ENCODE measurements at places on chromosomes 3 and 15.

- peak; percentile 12 for DNase-seq
Observed at GRCh38 chr15:82045179-82045891, 483 bp downstream of the MEX3B start.

- no peak for DNase-seq
Observed at GRCh38 chr3:183984749-183985729, 32.6 kb downstream of the ABCC5 start.

DNA sequence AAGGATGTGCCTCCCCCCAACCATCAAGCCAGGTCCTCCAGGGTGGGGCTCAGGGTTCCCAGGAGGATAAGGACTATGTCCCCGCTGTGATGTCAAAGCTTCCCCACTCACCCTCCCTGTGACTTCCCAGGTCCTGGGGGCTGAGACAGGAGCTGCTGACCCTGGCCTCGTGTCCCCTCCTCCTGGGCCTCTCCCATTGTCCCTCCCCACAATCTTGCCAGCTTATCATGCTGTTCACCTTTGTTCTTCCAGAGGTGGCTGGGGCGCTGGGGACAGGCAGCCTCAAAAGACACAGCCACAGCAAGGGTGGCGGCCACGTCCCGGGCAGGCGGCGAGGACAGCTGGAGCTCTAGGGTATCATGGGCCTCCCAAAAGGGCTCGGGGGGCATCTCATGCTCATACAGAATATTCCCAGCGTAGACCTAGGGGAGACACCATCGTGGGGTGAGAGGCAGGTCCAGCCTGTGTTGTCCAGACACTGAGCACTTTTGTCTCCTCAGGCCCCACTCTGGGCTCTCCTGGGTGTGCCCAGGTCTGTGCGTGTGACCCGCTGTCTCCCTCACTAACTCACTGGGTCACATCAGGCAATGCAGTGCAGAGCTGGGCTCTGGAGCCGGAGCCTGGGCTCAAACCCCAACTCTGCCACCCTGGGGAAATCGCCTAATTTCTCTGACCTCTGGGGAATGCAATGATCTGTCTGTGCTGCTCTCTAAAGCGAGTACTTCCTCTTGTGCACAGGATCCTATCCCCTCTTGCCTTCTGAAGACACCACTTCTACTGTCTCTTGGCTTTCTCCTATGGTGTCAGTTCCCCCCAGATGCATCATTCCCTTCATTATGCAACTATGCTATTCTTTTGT is 30.0 kb downstream of the SNX33 start:
- no peak for DNase-seq

DNA sequence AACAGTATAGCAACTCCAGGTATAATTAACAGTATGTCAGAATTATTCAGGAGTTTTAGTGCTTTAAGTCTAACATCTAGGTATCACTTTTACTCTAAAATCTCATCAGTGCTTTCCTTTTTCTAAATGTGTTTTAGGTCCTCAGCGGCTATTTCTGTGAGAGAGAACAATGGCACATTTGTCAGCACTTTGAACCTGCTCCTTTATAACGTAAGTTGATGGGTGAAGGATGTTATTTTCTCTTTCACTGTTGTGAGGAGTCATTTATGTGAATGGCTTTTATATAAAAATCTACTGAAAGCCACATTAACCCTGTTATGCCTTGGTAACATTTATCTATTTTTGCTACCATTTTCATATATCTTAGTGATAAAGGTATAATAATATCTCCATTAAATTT is 22.8 kb downstream of the ZPLD1 start:
- DNase-seq = no peak

- DNase-seq = no peak
Observed at GRCh38 chr3:99958222-99958912, 140.7 kb downstream of the CMSS1 start.

GRCh38 chr3:13716540-13717221 is 163.2 kb downstream of the WNT7A start:
- DNase-seq = no peak

- no peak for DNase-seq
Observed at GRCh38 chr3:134354612-134355251, 19.5 kb downstream of the AMOTL2 start.

- DNase-seq = no peak
Observed at GRCh38 chr3:192991356-192991755, 73.7 kb upstream of the MB21D2 start.

DNA sequence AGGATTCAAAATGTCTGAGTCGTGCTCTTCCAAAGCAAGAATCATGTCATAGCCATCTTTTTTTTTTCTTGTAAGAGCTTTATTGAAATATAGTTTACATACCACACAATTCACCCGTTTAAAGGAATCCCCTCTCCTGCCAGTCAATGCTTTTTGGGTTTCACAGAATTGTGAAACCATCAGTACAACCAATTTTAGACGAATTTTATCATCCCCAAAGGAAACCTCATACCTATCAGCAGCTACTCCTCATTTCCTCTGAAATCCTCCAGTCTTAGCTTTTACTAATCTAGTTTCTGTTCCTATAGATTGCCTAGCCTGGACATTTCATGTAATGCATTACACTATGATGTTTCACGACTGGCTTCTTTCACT is 39.6 kb downstream of the ADIPOQ start:
- no peak for DNase-seq

- DNase-seq = no peak
Observed at GRCh38 chr15:60563539-60564404, 84.8 kb upstream of the ICE2 start.

DNA sequence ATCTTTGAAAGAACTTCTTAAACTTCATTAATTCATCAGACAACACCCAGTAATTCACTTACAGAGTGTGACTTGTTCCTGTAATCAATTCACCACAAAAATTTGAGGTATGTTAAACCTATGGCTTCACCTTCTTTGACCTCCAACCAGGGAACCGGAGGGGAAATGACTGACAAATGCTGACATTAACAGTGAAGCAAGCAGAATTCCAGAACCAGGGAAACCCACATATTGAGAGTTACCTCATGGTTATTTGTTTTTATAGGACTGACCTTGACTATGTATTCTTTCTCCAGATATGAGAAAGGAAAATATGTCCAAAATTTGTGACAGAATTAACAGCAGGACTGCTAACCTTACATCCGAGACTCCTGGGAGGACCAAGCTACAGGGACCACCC is 2.7 kb downstream of the P3H2 start:
- DNase-seq = no peak

GRCh38 chr15:82183121-82184031 is 79.2 kb downstream of the EFL1 start:
- DNase-seq = no peak

DNA sequence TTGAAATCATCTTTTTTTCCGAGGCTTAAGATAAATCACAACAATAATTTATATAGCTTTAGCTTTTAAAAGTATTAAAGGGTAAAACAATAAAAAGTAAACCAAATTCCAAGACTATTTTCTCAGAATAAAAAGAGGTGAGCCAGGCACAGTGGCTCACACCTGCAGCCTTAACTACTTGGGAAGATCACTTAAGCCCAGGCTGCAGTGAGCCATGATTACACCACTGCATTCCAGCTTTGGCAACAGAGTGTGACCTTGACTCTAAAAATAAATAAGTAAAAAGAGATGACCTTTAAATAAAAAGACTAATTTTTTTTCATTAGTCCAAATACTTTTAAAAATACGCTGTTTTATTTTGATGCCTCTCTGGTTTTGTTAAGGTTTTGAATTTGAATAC is 54.4 kb downstream of the C3orf80 start:
- DNase-seq = no peak

- DNase-seq = no peak
Observed at GRCh38 chr3:185649414-185649813, 63.3 kb downstream of the SENP2 start.

- no peak for DNase-seq
Observed at GRCh38 chr3:55873523-55874254, 386.6 kb upstream of the WNT5A start.

GRCh38 chr15:83971992-83972391 is 263.6 kb upstream of the GOLGA6L4 start:
- no peak for DNase-seq

DNA sequence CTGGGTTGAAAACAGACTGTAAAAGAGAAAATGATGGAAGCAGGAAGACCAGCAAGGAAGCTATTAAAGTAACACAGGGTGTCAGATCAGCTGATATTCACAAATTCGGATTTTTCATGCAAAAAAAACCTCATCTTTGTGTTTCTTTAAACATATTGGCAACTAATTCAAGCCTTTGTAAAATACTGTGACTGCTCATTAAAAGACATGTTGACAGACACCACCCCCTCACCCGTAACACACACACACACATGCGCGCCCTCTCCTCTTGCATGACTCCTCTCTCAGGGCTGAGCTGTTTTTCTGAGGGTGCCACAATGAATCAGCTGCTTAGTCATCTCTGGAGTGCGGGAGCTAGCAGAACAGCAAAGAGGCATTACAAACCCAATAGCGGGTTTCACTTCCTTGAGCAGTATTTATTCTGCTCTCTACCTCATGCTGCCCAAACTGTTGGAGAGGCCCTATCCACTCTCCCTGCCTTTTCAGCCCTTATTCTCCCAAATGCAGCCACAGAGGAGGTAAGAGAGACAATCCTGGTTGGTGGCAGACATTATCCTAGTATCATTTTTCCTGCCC is 35.8 kb upstream of the CCDC80 start:
- peak; percentile 93 for DNase-seq

DNA sequence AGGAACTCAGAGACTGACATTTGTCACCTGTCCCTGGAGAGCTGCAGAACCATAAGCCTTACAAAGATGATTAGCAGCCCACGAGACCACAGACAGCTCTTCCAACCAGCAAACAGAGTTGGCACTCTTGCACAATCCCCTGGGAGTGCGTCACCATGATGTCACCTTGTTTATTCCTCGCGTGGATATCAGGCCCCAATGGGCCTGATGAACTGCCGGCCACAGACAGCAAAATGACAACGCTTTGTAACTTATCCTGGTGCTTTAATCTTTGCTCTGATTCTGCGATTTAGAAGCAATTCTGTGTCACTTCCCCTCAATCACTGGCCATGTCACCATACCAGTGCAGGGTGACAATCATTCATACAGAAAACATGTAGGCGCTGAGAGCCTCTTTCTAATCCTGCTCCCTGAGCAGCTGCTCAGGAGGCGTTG is 89.2 kb downstream of the TAMM41 start:
- DNase-seq = no peak

- no peak for DNase-seq
Observed at GRCh38 chr3:156628836-156629618, 45.4 kb upstream of the TIPARP start.

- no peak for DNase-seq
Observed at GRCh38 chr15:59611276-59612260, at the start of gene GCNT3. Gene GCNT3 (plus strand): TSS chr15:59611783. CDS start chr15:59618239, 6,456 bp downstream.

- DNase-seq = peak; percentile 50
Observed at GRCh38 chr3:157493627-157494550, 9.3 kb downstream of the VEPH1 start.

GRCh38 chr3:179852142-179852905 is 184.4 kb downstream of the PEX5L start:
- no peak for DNase-seq

GRCh38 chr15:99324082-99324620 is 72.9 kb downstream of the LRRC28 start:
- peak; percentile 53 for DNase-seq

- no peak for DNase-seq
Observed at GRCh38 chr3:106296062-106296461, 427.2 kb upstream of the CBLB start.

- DNase-seq = no peak
Observed at GRCh38 chr3:176274161-176274560, 923.1 kb downstream of the TBL1XR1 start.

GRCh38 chr3:133211856-133212255 is 173.7 kb downstream of the TMEM108 start:
- DNase-seq = no peak

- DNase-seq = no peak
Observed at GRCh38 chr3:45993421-45994027, 2.1 kb downstream of the FYCO1 start.

- no peak for DNase-seq
Observed at GRCh38 chr15:29039466-29040369, 153.9 kb downstream of the APBA2 start.

DNA sequence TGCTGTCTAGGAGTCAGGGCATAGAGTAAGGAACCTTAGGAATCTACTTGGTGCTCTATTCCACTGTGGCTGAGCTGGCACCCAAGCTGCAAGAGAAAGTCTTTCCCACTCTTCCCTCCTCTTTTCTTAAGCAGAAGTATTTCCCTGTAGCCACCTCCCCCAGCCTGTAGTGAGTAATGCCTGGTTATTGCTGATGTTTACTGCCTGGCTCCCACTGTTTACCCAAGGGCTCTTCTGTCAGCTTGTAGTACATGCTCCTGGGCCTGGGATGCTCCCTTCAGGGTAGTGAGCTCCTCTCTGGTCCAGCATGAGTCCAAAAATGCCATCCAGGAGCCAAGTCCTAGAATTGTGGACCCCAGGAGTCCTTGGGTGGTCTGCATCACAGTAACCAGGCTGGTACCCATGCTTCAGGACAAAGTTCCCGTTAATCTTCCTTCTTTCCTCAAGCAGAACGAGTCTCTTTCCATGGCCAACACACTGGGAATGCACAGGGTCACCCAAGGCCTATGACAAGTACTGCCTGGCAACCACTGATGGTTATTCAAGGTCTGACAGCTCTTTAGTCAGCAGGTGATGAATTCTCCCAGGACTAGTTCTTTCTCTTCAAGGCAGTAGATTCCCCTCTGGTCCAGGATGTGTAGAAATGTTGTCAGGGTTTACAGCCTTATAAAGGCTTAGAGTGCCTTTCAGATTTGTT is 17.6 kb downstream of the GALK2 start:
- DNase-seq = peak; percentile 29

DNA sequence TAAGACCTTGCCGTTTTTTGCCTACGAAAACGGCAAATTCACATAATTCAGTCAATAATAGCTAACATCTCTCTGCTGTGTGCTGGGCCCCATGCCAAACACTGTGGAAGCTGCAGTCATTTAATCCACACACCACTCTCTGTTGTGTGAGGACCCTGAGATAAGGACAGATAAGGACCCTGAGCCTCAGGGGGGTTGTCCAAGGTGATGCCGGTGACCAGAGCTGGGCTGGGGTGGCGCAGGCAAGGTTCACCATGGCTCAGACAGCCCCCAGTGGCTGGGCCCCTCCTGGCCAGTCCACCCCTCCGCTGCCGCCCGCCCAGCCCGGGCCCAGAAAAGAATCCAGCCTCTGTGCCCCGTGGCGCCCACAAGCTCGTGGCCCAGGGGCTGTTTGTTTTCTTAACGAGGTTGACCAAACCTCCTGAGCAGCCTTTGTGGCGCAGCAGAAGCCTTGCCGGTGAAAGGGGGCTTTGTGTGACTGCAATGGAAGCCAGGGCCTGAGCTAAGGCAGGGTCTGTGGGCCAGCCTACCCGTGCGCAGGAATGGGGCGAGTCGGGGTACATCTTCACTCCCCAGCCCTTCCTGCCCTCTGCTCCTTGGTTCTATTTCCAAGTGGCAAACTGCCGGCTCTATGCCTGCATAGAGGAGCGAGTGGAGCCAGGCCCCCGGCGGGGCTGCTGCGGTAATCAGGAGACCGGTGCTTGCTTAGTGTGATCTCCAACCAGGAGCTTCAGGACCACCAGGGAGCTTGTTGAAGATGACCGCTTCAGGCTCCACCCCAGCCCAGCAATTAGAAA is 4.4 kb upstream of the SNX22 start:
- no peak for DNase-seq

GRCh38 chr3:14506626-14507304 is 33.4 kb downstream of the GRIP2 start:
- no peak for DNase-seq
